ENCODE measurements at places on chromosomes 5 and 9.

GRCh38 chr9:121201045-121201737, 478 bp downstream of the RAB14 start:
- DNase-seq = no peak

DNA sequence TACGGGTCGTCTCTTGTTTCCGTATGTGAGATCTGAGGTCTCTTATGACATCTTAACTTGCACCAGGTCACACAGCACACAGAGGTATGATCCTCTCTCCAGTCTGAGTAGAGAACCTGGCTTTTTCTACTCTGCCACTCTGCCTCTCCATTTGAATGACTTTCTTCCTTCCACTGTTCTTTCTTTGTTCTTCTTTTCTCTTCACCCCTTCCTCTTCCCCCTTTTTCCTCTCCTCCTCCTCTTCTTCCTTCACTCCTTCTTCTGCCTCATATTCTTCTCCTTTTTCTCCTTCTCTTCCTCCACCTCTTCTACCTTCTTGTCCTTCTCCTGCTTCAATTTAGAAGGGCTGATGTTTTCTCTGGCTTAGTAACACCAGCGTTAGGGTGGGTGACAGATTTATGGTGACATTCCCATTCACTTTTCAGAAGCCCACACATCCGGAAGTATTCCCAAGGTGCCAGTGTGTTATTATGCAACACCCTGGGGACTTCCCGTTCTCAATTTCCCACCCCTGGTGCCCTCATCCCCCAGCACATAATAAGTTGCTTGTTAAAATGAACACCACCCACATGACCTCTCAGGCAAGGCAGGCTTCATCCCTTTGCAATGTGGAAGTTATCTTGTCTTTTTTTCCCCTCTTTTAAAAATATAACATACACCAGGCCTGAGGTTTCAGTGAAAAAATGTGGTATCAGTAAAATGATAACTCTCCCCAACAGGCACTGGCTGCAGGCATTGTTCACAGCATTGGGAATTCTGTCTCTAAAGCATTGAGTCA, 122.0 kb downstream of the PAPPA start:
- no peak for DNase-seq

GRCh38 chr5:59562756-59563389, 330.7 kb downstream of the PDE4D start:
- no peak for DNase-seq

GRCh38 chr5:151014680-151015343, 5.6 kb upstream of the GPX3 start:
- no peak for DNase-seq

- no peak for DNase-seq
Observed at GRCh38 chr9:94801234-94801633, 74.7 kb downstream of the AOPEP start.

- no peak for DNase-seq
Observed at GRCh38 chr5:16617274-16617968, 624 bp upstream of the RETREG1 start.

DNA sequence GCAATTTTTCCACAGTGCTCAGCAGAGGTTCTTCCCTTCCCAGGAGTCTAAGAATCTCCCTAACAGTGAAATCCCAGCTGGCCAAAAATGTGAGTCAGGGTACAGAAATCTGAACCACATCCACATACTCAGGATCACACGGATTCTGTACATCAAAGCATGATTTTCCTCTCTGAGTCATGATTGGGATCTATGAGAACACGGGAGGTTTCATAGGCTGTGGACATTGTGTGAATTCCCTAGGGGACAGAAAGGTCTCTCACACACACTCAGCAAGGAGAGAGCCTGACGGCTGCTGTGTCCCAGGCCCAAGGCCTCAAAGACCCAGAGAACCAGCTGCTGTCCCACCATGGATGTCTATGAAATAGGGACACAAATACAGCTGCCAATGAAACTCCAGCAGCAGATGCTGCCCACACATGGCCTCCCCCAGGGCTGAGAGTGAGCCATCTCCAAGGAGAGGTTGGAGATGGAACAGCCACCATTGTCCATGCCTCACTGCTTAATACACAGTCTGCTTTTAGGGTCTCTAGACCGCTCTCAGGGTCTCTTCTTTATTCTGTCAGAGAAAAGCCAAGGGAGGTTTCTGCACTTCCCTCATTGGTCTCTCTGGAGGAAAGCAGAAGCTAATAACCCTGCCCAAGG, 102.7 kb downstream of the ADAMTS12 start:
- no peak for DNase-seq

DNA sequence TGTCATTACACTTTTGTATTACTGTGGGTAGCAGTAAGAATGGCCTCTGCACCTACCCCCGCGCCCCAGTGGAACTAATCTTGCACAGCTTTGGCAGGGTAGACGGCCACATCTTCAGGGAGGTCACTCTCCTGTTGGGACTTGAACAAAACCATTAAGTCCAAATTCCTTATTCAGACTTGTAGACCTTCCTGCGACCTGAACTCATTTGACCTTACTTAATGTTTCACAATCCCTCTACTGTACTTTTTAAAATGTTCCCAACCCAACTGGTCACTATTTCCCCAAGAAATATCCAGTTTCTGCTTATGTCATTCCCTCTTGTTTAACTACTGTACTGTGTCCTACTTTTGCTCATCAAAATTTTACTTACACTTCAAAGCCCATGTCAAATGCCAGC, 5.3 kb upstream of the FAM120AOS start:
- DNase-seq = no peak

DNA sequence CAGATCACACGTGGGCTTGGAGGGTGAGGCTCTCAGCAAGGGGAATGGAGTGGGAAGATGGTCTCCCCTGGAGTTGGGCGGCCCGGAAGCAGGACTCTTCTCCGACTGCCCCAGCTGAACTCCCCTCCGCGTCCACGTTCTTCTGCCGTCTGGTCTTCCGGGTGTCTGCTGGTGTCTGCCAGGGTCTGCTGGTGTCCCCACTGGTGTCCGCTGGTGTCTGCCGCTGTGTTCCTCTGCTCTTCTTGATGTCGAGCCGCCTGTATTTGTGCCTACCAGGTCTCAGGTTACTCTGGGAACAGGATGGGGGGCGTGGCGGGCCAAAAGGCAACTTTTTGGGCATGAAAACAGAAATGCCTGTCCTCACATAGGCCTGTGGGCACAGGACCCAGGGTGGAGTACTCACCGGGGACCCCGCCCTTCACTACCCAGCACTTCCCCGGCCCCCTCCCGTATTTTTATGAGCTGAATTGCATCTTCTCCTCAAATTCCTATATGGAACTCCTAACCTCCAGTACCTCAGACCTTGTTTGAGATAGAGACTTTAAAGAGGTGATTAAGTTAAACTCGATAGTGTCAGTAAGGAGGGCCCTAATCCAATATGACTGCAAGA, 675.4 kb downstream of the SEMA5A start:
- DNase-seq = no peak

- DNase-seq = no peak
Observed at GRCh38 chr5:174444479-174445188, 279.7 kb upstream of the MSX2 start.

GRCh38 chr5:160173-160510, 31.2 kb upstream of the LRRC14B start:
- no peak for DNase-seq

- DNase-seq = no peak
Observed at GRCh38 chr5:134445856-134446818, 34.5 kb upstream of the CDKN2AIPNL start.

GRCh38 chr9:125183054-125183453, 6.5 kb downstream of the PPP6C start:
- DNase-seq = no peak

- DNase-seq = no peak
Observed at GRCh38 chr9:98085944-98086343, 29.4 kb downstream of the NANS start.

DNA sequence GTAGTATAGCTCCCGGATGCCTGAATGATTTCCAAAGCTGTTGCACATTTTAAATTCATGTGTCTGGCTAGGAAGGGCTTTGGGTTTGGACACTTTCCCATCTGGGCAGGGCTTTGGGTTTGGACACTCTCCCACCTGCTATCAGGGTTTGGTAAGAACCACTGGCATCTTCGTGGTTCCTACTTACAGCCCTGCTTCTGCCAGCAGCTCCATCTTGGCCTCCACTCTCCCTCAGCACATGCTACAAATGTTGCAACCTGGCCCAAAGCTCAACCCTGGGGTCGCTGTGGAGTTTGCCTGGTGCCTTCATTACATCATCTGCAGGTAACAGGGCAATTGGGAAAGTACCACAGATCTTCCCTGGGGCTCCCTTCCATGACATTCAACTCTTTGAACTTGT, 3.5 kb downstream of the TMCO6 start:
- no peak for DNase-seq

- DNase-seq = no peak
Observed at GRCh38 chr9:96858018-96858573, 3.8 kb upstream of the ZNF782 start.

DNA sequence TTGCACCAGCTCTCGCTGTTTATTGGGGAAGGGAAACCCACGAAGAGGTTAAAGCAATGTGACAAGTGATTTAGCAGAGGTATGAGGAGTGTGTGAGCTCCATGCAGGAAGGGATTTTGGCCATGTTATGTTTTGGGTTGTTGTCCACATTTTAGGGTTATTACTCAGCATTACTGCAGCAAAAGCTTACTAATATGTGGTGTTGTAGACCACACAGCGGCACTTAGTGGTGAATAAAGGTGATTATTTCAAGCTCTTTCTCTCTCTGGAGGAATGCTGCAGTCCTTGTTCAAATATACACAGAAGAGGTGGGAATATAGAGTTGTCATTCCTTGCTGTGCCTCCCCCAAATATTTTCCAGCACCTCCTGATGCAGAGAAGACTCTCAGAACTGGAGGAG, 29.7 kb upstream of the AKNA start:
- DNase-seq = no peak

- DNase-seq = no peak
Observed at GRCh38 chr5:42454216-42454995, 31.2 kb downstream of the GHR start.

DNA sequence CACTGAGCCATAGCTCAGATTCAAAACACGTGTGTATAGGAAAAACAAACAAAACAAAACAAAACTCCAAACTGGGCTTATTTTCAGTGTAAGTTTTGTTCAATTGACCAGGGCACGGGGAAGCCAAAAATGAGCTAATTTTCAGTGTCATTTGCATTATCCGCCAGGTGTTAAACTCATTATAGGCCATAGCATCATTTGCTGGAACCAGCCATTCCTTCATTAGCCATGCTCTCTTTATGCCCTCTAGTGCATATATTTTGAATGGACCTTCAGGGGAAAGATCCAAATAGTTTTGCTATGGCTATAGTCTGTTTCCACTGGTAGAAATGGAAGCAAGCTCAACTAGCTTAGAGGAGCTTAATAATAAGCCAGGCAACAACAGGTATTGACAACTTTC, 1205.2 kb upstream of the DMAC1 start:
- no peak for DNase-seq

GRCh38 chr5:143398451-143399237, 4.8 kb downstream of the NR3C1 start:
- no peak for DNase-seq

GRCh38 chr5:1474183-1474839, 29.1 kb upstream of the SLC6A3 start:
- no peak for DNase-seq

DNA sequence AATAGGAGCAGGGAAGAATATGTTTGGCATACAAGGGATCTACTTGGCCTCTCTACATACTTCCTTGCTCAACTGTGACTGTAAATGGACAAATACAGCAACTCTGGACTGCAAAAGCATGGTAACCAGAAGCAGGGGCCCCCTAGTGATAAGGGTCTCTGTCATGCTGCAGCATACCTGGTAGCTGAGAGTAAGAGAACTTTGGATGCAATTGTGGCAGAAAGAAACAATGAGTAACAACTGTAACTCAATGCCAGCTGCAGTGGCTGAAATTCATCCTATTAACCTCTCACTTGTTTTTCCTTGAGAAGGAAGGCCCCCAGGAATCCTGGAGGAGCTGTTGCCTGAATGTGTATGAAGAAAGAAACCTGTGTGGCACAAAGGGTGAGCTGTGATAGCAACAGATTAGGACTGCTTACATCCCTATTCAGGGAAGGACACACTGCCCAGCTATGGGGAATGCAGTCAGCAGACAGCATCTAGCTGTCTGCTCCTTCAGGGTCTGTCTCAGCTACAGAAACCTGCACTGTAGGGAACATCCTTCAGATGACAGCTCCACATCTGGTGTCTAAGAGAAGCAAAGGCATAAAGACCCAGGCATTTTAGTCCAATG, 468.1 kb upstream of the ACTBL2 start:
- DNase-seq = no peak

- no peak for DNase-seq
Observed at GRCh38 chr5:150404535-150404934, 8.2 kb downstream of the CD74 start.

GRCh38 chr9:135267191-135267809, 179.8 kb downstream of the OLFM1 start:
- no peak for DNase-seq

DNA sequence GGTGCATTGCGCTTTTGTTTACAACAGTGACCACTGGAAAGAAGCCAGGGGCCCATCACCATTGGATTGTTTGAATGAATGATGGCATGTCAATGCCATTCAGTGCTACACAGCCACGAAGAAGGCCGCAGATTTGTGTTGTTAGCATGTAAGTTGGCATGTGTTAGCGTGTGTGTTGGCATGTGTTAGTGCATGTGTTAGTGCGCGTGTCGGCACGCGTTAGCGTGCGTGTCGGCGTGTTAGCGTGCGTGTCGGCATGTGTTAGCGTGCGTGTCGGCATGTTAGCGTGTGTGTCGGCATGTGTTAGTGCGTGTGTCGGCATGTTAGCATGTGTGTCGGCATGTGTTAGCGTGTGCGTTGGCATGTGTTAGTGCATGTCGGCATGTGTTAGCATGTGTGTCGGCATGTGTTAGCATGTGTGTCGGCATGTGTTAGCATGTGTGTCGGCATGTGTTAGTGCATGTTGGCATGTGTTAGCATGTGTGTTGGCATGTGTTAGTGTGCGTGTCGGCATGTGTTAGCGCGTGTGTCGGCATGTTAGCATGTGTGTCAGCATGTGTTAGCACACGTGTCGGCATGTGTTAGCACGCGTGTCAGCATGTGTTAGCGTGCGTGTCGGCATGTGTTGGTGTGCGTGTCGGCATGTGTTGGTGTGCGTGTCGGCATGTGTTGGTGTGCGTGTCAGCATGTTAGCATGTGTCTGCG, 15.3 kb upstream of the ANKRD33B start:
- DNase-seq = no peak

DNA sequence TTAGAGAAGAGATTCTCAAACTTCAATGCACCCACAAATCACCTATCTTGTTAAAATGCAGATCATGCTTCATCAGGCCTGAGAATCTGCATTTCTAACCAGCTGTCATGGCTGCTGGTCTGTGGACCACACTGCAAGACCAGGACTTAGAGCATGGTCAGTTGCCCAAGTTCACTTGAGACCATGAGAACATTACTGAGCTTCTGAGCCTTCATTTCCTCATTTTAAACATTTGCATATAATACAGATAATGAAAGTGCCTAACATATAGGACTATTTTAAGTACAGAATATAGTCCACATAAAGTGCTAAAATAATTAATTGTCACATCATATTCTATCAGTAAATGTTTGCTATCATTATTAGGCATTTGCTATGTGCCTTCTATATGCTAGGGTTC, 260.8 kb upstream of the TNC start:
- DNase-seq = no peak

- DNase-seq = no peak
Observed at GRCh38 chr5:117160391-117160790, 585.8 kb upstream of the SEMA6A start.

GRCh38 chr9:6845880-6846279, 88.1 kb downstream of the KDM4C start:
- no peak for DNase-seq
